ENCODE measurements at places on chromosomes 1 and 21. TPM values are rescaled to one million over a fixed set of nuclear protein-coding genes. Genes with fewer than 3 reads are reported as not detected.
A peak's percentile ranks its signal among the peaks of the same experiment; 100 is the strongest.

Gene NADK
- 68.1 TPM for total RNA-seq

Gene KRTAP10-2
- not detected for total RNA-seq

Gene IKBKE
- 37.4 TPM for total RNA-seq

Gene LYPLA2
- 235 TPM for total RNA-seq

Gene A3GALT2
- not detected for total RNA-seq

Gene TMPRSS15
- not detected for total RNA-seq

Gene HTR6
- total RNA-seq: not detected

Gene RHOC
- total RNA-seq: 639 TPM

Gene CELA3A
- not detected for total RNA-seq

Gene G0S2
- 164 TPM for total RNA-seq

Gene ATP6V1G3
- total RNA-seq: not detected

- no peak for DNase-seq
Observed at GRCh38 chr21:15768045-15768601, 38.3 kb downstream of the USP25 start.

DNA sequence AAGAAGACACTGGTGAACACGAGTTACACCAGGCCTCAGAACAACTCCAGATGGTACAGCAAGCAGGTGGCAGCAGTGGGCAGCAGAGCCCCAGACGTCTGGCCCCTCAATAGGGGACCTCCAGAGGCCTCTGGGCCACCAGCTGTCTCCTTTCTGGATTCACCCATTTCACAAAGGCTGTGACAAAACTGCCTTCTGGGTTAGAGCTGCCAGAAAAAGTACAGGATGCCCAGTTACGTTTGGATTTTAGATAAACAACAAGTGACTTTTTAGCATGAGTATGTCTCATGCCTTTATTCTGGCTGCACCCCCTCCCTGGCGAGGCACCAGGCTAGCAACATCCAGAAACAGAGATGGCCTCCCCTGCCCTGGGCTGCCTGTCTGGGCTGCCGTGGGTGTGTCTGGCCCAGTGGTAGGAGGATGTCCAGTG lies 30.1 kb downstream of the ITPKB start:
- no peak for DNase-seq

- DNase-seq: no peak
Observed at GRCh38 chr21:17658931-17659330, 46.2 kb upstream of the BTG3 start.

DNA sequence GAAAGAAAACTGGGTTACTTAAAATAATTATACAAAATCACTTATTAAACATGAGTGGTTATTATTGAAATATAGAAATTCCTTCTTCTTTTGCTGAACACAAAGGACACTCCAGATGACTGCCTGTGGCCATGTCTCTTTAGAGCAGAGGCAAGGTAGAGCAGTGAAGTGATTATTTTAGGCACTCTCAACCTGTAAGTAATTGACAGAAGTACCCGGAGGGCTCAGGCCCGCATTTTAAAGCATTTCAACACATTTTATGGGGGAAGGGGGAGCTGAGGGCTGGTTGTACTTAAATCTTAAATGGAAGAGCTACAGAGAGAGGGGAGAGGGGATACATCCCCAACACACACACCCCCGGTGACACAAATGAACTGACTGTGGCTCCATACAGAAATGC lies 10.2 kb downstream of the OSCP1 start:
- DNase-seq: no peak

GRCh38 chr1:38063616-38064015 lies 17.0 kb upstream of the POU3F1 start:
- no peak for DNase-seq

DNA sequence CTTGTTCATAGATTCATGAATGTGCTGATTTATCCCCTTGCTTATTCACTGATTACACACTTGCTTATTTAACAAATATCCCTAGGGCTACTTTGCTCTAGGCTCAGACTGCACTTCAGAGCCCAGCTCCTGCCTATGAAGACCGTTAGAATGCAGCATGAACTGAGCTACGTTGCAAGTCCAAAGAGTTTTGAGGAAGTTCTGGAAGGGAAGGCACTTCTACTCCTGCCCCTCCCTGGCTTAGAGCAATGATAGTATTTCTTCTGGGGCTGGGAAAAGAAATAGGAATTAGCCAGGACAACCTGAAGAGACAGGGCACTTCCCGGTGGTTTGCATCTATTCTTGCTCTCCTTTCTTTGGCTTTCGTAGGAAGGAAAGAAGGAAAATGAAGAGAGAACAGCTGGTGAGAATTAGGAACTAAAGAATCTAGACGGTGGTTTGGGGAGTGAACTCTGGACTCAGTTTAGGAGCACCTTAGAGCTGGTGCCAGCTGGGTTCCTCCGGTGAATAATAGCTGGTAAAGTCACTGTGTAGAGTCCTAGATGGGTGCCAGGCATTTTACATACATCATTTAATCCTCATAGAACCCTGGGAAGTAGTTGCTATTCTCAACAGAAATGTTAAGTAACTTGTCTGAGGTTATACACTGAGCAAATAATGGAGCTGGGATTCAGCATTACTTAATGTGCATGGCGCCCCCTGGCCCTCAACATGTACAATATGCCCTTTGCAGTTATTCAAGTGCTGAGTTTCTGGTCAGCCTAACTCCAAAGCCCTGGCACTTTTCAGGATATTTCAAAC lies 65.9 kb downstream of the NDUFS5 start:
- DNase-seq: no peak

DNA sequence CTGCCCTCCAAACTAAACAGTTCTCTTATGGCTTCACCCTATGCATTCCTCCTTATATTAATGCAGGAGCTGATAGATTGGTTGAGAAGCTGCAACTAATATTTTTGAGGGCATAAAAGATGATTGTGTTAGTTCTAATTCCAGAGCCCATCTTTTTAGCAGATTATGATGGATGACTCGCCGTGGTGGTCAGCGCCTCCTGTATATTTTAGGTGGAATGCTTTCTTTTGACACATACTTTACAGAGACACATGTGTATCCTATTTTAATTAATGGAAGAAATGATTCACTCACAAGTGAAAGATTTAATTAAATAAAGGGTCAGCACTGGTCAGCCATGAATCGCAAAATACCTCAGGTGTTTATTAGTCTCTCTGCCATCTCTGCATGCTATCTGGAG lies 120.7 kb downstream of the TM2D1 start:
- no peak for DNase-seq

DNA sequence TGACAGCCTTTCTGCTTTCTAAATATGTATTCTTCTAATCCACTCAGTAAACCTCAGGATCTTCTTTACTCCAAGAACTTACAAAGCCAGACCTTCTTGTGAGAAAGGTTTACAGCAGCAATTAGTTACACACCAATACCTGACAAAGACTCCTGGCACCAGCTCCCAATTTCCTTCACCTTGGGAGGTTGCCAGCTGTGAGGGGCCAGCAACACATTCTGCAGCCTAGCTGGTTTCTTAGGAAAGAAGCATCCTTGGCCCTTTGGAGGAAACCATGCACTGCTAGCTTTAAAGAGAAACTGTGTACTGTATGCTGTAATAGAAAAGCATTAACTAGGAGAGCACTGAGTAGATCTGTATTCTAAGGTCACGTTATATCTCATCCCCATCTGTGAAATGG lies 10.8 kb downstream of the FYB2 start:
- no peak for DNase-seq

DNA sequence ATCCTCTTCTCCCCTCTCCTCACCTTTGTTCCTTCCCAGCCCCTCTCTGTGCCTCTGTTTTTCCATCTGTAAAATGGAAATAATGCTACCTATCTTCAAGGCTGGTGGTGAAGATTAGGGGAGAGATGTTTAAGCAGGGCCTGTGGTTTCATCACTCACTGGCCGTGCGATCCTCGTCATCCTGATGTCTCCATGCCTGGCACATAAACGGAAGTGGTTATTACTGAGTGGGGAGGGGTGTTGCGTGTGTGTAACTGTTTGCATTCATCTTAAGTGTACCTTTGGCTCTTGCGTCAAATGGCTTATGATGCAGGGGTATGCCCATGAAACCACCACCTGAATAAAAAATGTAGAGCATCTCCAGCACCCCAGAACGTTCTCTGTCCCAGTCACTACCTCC lies 17.2 kb upstream of the C1QA start:
- no peak for DNase-seq

- no peak for DNase-seq
Observed at GRCh38 chr21:43279578-43279894, 110.7 kb downstream of the CRYAA start.

- no peak for DNase-seq
Observed at GRCh38 chr1:213492161-213493041, 441.4 kb downstream of the RPS6KC1 start.

DNA sequence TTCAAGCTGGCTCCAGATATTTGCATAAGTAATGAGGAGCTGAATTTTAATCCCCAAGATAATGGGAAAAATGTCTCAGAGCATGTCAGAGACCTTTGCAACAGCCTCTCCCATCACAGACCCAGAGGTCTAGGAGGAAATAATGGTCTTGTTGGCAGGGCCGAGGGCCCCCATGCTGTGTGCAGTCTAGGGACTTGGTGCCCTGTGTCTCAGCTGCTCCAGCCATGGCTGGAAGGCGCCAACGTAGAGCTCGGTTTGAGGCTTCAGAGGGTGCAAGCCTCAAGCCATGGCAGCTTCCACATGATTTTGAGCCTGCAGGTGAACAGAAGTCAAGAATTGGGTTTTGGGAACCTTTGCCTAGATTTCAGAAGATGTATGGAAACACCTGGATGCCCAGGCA lies 134.7 kb downstream of the LYPLAL1 start:
- no peak for DNase-seq

DNA sequence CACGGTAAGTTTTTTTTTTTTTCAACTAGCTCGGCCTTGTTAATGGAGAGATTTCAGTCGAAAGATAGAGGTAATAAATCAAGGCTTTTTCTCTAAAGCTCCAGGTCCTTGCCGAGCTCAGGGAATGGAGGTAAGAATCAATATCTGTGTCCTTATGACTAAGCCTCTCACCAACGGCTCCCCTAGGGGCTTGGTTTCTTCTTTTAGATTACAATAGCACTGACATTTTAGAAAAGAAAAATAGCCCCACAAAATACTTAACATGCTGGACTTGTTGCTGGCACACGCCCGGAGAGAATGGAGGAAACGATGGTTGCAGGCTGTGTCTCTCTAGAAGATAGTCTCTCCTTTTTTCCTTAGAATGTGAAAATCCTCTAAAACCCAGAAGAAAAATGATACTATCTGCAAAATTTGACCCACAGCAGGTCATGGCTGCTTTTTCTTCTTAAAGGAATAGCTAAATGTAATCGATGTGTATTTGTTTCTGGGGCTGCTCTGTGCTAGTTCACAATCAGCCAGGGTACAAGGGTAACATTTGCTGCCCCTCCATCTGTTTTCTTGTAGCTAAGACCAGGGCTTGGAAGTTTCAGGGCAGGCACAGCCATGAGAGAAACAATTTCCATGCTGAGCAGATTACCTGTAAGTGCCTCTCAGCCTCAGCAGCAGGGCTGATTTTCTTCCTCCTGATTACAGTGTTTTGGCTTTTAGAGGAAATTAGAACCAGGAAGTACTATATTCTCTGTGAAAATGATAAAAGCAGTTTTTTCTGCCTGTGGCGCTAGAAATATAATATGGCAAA lies 86.2 kb upstream of the GNG12 start:
- DNase-seq: no peak

- DNase-seq: no peak
Observed at GRCh38 chr1:38785285-38786039, 74.1 kb downstream of the RRAGC start.

- DNase-seq: no peak
Observed at GRCh38 chr21:18443701-18444100, 40.1 kb upstream of the TMPRSS15 start.

DNA sequence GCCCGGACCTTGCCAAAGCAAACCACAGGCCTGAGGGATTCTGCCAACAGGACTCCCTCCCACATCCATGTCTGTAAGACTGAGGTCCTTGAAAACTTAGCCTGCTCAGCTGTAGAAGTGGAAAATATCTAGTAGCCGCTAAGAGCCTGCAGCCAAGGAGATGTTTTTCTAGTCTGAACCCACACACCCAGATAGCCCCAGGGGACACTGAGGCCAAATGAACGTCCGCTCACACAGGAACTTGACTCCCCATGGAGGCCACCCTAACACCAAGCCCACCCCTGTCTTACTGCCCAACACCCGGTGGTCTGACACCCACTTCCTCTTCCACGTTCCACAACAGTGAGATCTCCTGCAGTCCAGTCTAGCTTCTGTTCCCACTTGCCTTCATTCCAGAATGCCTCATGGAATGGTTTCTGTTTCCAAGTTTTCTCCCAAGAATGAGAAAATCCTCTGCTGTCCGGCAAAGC lies 174.8 kb downstream of the PLPP3 start:
- DNase-seq: no peak

- DNase-seq: peak; percentile 51
Observed at GRCh38 chr1:34162852-34163766, 1.9 kb downstream of the CSMD2 start.

- DNase-seq: no peak
Observed at GRCh38 chr1:23720256-23720995, 22.8 kb upstream of the ELOA start.

- DNase-seq: no peak
Observed at GRCh38 chr1:112325504-112325903, 70.5 kb upstream of the CTTNBP2NL start.

- DNase-seq: peak; percentile 97
Observed at GRCh38 chr1:162856260-162856659, 4.7 kb downstream of the CCDC190 start.

DNA sequence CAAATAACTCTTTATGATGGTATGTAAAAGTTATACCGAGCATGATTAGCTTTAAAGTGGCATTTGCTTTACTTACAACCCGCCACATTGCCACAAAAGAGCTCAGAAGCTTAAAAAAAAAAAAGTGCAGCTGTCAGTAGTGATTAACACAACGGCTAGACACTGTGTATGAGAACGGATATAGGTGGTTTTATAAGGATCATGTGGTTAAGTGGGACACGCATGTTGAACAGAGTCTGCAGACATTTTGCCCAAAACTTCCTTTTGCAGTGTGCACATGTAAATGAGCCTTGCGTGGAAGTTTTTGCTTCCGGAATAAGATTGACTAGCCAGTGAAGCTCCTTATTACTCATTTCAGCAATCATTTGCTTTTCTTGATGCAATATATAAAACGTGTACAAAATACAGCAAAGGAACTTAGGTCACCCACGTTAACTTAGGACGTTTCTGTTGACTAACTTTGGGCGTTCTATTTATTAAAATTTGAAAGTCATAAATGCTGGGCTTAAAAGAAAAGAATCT lies 58.7 kb upstream of the RGS1 start:
- DNase-seq: peak; percentile 26

- no peak for DNase-seq
Observed at GRCh38 chr1:23296931-23297330, 47.2 kb downstream of the HNRNPR start.

GRCh38 chr1:206471415-206471801 lies 1.1 kb downstream of the IKBKE start:
- no peak for DNase-seq

- no peak for DNase-seq
Observed at GRCh38 chr1:110785055-110785454, 87.9 kb upstream of the CD53 start.
